Effector memory CD8-positive, alpha-beta T cell (primary cell): ENCODE measurements at places on chromosomes 3 and 15.

- DNase-seq: no peak
Observed at GRCh38 chr3:114863848-114864247, 283.2 kb downstream of the ZBTB20 start.

- no peak for DNase-seq
Observed at GRCh38 chr3:7305561-7305960, 444.6 kb downstream of the GRM7 start.

GRCh38 chr15:66780172-66780972 lies 78.3 kb downstream of the SMAD6 start:
- DNase-seq: no peak

DNA sequence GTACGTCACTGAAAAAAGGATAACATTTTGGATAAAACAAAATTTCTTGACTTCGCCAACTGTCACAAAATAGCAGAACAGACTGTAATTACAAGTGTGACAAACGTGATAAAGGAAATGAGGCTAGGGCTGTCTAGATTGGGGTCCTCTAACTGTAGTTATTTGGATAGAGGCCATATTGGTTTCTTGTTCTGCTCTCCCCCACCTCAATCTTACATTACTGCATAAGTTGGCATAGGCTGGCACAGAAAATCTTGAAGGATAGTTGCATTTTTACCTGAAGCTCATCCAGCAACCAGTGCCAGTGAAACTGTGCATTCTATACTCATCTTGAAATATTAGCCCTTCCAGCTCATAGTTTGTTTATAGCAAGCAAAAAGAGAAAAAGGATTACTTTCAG lies 84.6 kb downstream of the ITPR1 start:
- DNase-seq: no peak

- DNase-seq: no peak
Observed at GRCh38 chr3:26449996-26450395, 172.6 kb upstream of the LRRC3B start.

DNA sequence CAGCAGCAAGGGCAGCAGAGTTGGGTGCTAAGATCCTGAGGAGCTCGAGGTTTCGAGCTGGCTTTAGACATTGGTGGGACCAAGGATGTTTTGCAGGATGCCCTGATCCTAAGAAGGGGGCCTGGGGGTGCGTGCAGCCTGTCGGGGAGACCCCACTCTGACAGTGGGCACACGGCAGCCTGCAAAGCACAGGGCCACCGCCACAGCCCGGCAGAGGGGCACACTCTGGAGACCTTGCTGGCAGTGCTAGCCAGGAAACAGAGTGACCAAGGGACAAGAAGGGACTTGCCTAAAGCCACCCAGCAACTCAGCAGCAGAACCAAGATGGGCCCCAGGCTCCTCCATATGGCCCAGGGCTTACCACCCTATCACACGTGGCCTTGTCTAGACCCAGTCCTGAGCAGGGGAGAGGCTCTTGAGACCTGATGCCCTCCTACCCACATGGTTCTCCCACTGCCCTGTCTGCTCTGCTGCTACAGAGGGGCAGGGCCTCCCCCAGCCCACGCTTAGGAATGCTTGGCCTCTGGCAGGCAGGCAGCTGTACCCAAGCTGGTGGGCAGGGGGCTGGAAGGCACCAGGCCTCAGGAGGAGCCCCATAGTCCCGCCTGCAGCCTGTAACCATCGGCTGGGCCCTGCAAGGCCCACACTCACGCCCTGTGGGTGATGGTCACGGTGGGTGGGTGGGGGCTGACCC lies 18.8 kb downstream of the SEC61A1 start:
- no peak for DNase-seq

DNA sequence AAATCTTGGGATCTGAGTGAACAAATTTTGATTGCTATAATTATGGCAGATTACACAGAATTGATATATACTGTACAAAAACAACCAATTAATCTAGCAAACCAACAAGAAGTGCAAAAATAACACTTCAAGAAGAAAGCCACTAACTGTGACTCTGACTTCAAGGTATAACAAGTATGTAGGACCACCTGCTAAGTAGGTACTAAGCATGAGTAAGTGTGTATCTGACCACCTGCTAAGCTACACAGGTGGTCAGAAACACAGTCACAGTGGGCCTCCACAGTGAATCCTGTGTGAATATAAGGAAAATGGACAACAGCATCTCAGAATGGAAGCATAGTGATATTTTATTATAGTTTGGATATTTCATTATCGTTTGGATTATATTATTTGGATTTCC lies 14.8 kb upstream of the PLSCR4 start:
- no peak for DNase-seq

DNA sequence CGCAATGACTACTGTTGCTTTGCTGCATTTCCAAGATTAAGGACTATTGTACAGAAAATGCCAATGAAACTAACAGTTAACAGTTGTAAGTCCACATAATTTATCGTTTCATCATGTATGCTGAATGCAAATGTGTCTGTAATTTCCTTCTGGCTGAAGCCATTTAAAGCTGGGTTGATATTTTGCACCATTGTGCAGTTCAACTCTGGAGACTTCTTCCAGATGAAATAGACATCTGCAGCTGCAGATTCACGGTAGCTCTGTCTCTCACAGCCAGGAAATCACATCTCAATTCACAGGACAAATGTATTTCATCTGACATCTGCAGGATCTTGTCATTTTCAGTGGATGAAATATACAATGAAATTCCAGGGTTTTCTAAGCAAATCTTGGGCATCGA lies 145.4 kb downstream of the CHL1 start:
- DNase-seq: no peak
